Mucosa of gallbladder (tissue), 1 donor: ENCODE measurements at places on chromosomes 12 and 14. TPM values are rescaled to one million over a fixed set of nuclear protein-coding genes. Genes with fewer than 3 reads are reported as not detected.

The RNASE3 gene
- 0.52 TPM for total RNA-seq

The CABP1 gene
- 2.3 TPM for total RNA-seq

The PTPN6 gene
- total RNA-seq: 66.4 TPM

- no peak for DNase-seq
Measured at GRCh38 chr14:33932576-33933345, 18.1 kb downstream of the EGLN3 start.

GRCh38 chr12:75602106-75602505 is 90.7 kb upstream of the KRR1 start:
- DNase-seq: no peak

DNA sequence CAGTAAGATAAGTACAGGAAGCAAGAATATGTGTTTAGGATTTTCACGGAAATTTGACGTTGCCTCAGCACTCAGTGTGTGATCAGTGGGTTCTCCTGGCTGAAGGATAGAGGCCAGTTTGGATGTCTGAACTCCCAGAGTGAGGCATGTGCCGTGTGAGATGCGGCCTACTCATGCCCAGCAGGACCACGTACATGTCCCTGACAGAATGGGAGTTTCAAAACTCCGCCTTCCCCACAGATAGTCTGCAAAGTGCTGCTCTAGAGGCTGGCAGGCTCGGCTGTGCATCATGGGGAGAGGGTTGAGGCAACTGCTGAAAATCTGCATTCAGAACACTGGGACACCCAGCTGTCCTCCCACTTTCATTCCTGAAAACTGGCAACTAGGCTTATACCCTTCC is 58.3 kb downstream of the NINJ2 start:
- DNase-seq: no peak

- no peak for DNase-seq
Measured at GRCh38 chr14:73634011-73634833, 10.6 kb upstream of the DNAL1 start.

DNA sequence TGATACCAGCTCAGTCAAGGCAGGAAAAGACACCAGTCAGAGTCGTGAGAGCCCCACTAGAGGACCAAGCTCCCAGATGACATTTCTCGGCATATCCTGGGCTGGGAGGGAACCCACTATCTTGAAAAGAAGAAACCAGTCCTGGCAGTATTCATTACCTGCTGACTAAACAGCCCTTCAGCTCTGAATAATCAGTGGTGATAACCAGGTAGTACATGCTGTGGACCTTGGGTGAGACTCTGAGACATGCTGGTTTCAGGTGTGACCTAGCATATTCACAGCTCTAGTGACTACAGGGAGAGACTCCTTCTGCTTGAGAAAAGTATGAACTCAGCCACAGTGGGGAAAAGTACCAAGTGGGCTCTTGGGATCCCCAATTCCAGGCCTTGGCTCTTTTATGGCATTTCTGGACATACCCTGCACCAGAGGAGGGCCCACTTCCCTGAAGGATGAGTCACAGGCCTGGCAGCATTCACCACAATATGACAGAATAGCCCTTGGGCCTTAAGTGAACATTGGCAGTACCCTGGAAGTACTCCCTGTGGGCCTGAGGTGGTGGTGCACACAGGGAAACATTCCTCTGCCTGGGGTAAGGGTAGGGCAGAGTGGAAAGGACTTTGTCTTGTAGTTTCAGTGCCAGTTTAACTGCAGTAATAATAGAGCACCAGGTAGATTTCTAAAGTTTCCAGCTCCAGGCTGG is 82.6 kb upstream of the SLC38A4 start:
- DNase-seq: no peak

GRCh38 chr12:69105101-69105962 is 134.0 kb upstream of the CPSF6 start:
- DNase-seq: no peak

GRCh38 chr12:61821381-61821780 is 438.8 kb upstream of the USP15 start:
- no peak for DNase-seq

GRCh38 chr14:64723691-64724577 is 19.7 kb downstream of the PLEKHG3 start:
- DNase-seq: peak; percentile 46
